ENCODE measurements at places on chromosomes 1 and 21. TPM values are rescaled to one million over a fixed set of nuclear protein-coding genes. Genes with fewer than 3 reads are reported as not detected.

Gene SPRR2G
- total RNA-seq, result not detected

Gene NIBAN1
- 29.3 TPM for total RNA-seq

Gene CA6
- not detected for total RNA-seq

Gene LRRIQ3
- total RNA-seq, result 0.39 TPM

Gene ATP6V1G3
- not detected for total RNA-seq

Gene NLRP3
- total RNA-seq, result 7.0 TPM

Gene CD1E
- not detected for total RNA-seq

Gene PADI3
- total RNA-seq, result 9.7 TPM

Gene NUAK2
- total RNA-seq, result 15.5 TPM

Gene NBPF4
- not detected for total RNA-seq

Gene CFAP141
- total RNA-seq, result not detected

Gene PCSK9
- 265 TPM for total RNA-seq

Gene SPATA45
- not detected for total RNA-seq

Gene FAM110D
- not detected for total RNA-seq

Gene RUNX3
- total RNA-seq, result 0.15 TPM

Gene NEXN
- total RNA-seq, result 0.94 TPM

Gene SLFNL1
- total RNA-seq, result not detected

Gene NPPA
- not detected for total RNA-seq

Gene OBSCN
- 3.8 TPM for total RNA-seq

Gene S100A12
- 1.7 TPM for total RNA-seq

Gene PLCH2
- total RNA-seq, result 124 TPM

Gene SYPL2
- not detected for total RNA-seq

Gene RSPH1
- total RNA-seq, result not detected

Gene ABCA4
- total RNA-seq, result 3.2 TPM

Gene KCNJ15
- total RNA-seq, result 36.6 TPM

Gene TBX19
- 0.15 TPM for total RNA-seq

Gene CDK18
- total RNA-seq, result 12.7 TPM

Gene ORC1
- total RNA-seq, result 12.3 TPM

Gene NCMAP
- not detected for total RNA-seq

Gene ACTA1
- not detected for total RNA-seq

Gene FCGR2B
- total RNA-seq, result not detected

Gene KRTAP22-1
- total RNA-seq, result not detected

Gene HOOK1
- 5.0 TPM for total RNA-seq

Gene RIPPLY3
- 0.47 TPM for total RNA-seq

Gene FMO4
- 3.0 TPM for total RNA-seq

Gene PCP4L1
- total RNA-seq, result not detected

Gene RGS1
- total RNA-seq, result not detected
